ENCODE measurements at places on chromosomes 6 and 20.

GRCh38 chr6:44645276-44645675 is 257.8 kb downstream of the CDC5L start:
- DNase-seq, result no peak

DNA sequence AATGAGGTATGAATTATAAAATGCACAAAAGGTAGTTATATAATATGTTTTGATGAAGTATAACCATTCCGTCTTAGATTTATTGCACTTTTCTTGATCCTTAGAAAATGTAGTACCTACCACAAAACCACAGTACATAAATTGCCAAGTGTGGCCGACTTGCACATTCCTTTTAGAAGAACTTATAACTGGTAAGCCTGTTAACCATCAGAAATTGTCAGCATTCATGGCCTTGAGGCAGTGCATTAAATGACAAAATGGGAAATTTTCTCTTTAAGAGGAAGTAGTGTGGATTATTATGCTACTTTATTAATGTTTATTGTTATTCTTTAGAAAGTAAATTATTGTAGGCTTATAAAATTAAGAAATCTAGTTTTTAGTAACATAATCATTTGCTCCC is 29.6 kb downstream of the TAB2 start:
- no peak for DNase-seq

- DNase-seq, result no peak
Observed at GRCh38 chr6:5401845-5402738, 140.8 kb downstream of the FARS2 start.

DNA sequence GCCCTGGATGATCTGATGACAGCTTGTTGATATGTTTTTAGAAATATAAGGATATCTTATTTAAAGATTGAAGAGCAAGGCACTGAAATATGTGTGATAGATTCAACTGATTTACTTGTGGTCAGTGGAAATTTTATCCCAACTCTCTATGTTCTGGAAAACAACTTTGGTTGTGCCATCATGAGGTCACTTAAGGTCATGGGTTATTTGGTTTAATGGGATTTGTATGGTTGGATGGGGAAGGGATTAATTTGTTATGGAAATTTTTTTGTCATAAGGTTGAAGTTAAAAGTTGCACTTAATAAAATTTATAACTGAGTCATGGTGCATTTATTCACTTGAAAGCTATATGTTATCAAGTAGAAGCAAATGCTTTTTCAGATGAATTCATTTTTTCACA is 214.3 kb upstream of the LAMP5 start:
- no peak for DNase-seq

GRCh38 chr20:40958598-40958997 is 70.0 kb upstream of the TOP1 start:
- DNase-seq, result no peak

- DNase-seq, result no peak
Observed at GRCh38 chr6:29758761-29759160, 35.5 kb downstream of the HLA-F start.

DNA sequence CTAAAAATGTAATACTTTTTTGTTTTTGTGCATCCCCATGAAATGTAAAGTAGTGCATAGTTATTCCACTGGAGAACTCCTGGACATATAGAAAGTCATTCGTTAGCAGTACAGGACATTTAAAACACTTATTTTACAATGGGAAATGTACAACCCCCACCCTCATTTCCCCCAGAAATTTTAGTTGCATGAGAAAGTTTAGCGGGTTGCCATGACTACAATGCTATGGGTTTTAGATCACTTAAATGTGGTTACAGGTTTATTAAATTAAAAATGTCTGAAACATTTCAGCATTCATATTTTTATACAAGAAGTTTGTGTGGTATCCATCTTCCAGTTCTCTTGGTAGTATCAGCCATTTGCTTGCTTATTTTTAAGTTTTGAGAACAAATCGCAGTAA is 54.9 kb upstream of the TRAF3IP2 start:
- no peak for DNase-seq

DNA sequence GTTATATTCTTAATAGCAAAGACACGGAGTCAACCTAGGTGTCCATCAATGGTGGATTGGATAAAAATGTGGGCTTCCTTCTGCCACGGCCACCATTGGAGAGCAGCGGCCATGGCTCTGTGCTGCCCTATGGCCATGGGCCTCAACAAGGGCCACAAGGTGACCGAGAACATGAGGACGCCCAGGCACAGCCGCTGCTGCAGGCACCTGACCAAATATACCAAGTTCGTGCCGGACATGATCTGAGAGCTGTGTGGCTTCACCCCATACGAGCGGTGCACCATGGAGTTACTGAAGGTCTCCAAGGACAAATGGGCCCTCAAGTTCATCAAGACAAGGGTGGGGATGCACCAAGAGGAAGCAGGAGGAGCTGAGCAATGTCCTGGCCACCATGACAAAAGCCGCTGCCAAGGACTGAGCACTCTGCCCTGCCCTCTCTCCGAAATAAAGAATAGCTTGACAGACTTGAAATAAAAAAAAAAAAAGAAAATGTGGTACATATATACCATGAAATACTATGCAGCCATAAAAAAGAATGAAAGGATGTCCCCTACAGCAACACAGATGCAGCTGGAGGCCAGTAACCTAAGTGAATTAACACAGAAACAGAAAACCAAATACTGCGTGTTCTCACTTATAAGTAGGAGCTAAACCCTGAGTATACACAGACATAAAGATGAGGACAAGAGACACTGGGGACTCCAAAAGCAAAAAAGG is 81.0 kb downstream of the FKBP5 start:
- peak; percentile 38 for DNase-seq

GRCh38 chr20:57530327-57530981 is 5.5 kb upstream of the CTCFL start:
- no peak for DNase-seq

GRCh38 chr6:7747901-7748504 is 22.1 kb downstream of the BMP6 start:
- no peak for DNase-seq

DNA sequence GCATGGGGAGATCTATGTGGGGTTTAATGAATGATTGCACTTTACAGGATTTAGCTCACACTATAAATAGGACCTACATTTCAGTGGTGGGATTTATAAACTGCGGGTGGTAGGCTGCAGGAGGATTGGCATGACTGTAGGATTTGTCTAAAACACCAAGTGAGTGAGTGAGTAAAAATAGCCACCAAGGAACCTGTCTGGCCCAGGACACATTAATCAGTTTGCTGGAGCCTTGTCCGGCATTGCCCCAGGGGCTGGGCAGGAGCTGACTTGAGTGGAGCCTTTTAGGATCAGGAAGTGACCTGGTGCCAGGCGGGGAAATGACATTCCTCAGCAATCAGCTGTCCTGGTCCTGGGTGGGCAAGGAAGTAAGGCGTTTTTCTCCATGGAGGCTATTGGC is 278.7 kb upstream of the PRND start:
- DNase-seq, result no peak

GRCh38 chr6:6910734-6911295 is 196.9 kb upstream of the RREB1 start:
- DNase-seq, result no peak

All from Right ventricle myocardium superior (tissue), 1 donor.